ENCODE measurements at places on chromosomes 4 and X. TPM values are rescaled to one million over a fixed set of nuclear protein-coding genes. Genes with fewer than 3 reads are reported as not detected.

PF4V1 gene
- total RNA-seq, result not detected

EDA gene
- 7.2 TPM for total RNA-seq

RBM46 gene
- not detected for total RNA-seq

GPR78 gene
- 0.19 TPM for total RNA-seq

PCYT1B gene
- total RNA-seq, result 2.4 TPM

STBD1 gene
- 19.7 TPM for total RNA-seq

GRIA3 gene
- total RNA-seq, result 0.51 TPM

FAM9B gene
- not detected for total RNA-seq

TRO gene
- total RNA-seq, result 0.67 TPM

LEF1 gene
- total RNA-seq, result 2.5 TPM

AP1AR gene
- 35.9 TPM for total RNA-seq

RAB39B gene
- 0.17 TPM for total RNA-seq

MAGEE2 gene
- 0.25 TPM for total RNA-seq

TMEM184C gene
- 37.5 TPM for total RNA-seq

ZNF732 gene
- not detected for total RNA-seq

NLGN3 gene
- 0.46 TPM for total RNA-seq

Data from mucosa of descending colon (tissue), 3 donors.